Activated T-cell treated with anti-CD3 and anti-CD28 coated beads, Interleukin-2, amount 50 U/mL, for 72 hours (primary cell): ENCODE measurements at places on chromosomes 16 and 17.

DNA sequence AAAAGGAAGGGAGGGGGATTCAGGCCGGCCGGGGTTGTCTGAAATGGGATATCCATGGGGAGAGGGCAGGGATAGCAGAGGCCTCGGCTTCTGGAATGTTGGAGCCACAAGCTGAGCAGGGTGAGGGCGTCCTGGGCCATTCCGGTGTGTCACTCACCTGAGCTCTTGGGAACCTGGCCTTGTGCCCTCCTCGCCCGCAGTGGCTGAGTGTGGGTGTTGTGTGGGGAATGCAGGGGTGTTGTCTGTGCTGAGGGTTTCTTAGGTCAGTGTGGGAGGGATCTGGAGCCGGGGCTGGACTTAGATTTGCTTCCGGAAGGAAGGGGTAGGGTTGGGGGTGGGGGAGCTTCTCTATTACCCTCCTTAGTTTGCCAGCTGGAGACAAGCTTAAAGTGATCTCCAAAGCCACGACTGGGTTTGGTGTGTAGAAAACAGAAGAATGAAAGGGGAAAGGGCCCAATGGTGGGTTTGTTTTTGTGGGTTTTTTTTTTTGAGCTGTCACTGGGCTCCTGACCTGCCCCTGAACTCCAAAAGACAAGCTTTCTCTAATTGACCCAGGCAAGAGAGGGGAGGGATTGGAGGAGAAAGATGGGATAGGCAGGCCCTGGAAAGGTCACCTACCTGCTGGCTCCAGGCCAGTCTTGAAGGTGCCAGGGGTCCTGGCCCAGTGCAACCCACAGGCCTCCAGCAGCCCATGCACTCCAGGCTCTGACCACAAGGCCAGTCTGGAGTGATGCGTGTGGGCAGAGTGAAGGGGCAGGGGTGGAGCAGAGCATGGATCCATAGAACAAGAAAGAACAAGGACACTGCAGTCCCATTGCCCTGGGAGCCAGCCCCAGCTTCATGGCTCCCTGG is at the start of gene SULT1A2:
SULT1A2 (minus strand) TSS at position 211 of the 852 bp plus-strand sequence. CDS start 1,120 bp downstream, outside the sequence.
- no peak for DNase-seq

DNA sequence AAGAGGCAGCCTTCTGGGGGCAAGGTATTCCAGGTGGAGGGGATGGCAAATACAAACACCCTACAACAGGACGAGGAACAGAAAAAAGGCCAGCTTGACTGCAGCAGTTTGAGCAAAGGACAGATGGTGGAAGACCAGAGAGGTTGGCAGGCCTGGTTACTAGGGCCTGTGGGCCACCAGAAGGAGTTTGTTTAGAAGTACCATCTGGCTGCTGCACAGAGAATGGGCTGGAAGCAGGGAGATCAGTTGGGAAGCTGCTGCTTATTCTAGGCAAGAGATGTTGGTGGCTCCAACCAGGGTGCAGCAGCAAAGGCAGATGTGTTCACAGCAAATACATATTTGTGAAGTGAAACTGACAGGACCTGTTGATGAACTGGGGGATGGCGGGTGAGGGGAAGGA is 2.9 kb upstream of the YPEL2 start:
- DNase-seq = no peak

- DNase-seq = no peak
These were observed 223.7 kb upstream of the DYNLRB2 start for GRCh38 chr16:80317116-80317515.

- peak; percentile 68 for DNase-seq
These were observed 96.0 kb downstream of the YPEL2 start for GRCh38 chr17:59427425-59427921.

- DNase-seq = no peak
These were observed 2.5 kb upstream of the HEATR9 start for GRCh38 chr17:35870906-35871819.

DNA sequence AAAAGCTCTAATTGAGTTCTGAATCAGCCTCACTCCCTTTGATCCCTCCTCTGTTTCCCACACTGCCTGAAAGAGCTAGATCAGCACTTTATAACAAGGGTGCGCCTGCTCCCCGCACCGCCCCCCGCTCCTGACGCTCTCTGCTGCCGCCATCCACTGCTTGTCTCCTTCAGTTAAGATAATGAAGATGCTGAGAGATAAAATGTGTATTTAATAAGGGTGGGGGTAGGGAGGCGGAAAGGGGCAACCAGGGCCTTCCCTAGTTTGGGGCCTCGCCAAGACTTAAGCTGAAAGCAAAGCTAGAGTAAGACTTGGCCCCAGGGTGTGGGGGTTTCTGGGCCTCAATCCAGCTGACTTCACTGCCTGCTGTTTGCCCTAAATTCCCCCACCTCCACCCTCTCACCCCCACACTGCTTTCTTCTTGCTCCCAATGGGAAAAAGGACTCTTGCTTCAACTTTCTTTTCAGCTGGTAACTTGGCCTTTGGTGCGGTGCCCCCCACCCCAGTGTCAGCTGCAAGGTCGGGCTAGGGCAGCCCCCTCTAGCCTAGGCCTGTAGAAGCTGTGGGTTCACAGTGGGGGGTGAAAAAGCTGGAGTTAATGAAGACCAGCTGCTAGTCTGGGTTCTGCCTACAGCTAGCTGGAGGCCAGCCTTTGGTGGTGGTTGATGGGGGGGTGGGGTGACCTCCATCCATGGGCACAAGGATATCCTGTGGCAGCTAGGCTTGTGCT is 1.8 kb upstream of the RARA start:
- no peak for DNase-seq

GRCh38 chr16:59295993-59296736 is 562.0 kb upstream of the GOT2 start:
- DNase-seq = no peak

- DNase-seq = peak; percentile 53
These were observed 58.3 kb downstream of the WIPI1 start for GRCh38 chr17:68398691-68399637.

GRCh38 chr17:78925234-78925633 is at the start of gene TIMP2:
Gene TIMP2, minus strand, starts transcription at chr17:78925387. Its CDS starts 299 bp downstream, at chr17:78925088.
- peak; percentile 74 for DNase-seq

DNA sequence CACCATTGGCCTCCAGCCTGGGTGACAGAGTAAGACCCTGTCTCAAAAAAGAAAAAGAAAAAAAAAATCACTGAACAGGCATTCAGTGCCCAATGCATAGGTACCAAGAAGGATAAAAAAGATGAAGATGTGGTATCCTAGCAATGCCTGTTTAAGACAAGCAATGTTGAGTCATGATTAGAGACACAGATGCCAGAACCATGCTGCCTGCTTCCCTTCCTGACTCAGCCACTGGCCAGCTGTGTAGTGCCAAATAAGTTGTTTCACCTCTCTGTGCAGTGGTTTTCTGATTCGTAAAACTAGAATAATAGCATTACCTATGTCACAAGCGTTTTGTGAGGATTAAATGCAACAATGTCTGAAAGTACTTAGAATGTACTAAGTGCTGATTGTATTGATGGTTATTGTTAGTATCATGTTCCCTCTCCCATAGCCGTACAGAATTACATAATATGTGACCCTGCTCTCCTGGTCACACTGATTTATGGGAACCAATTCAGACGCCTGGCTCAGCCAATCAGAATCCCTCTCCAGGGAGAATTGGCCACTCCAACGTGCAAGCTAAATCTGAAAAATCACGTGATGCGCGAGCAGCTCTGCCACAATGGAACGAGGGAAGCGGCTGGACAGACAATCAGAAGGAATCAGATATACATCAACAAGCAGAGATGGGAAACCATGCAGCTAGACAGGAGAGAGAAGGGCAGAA is 241.9 kb downstream of the SLC39A11 start:
- DNase-seq = no peak

- no peak for DNase-seq
These were observed 1270.9 kb downstream of the CDH11 start for GRCh38 chr16:63850979-63851378.

- no peak for DNase-seq
These were observed 195.8 kb downstream of the SALL1 start for GRCh38 chr16:50955311-50955710.

GRCh38 chr17:66537502-66537901 is 235.1 kb downstream of the PRKCA start:
- no peak for DNase-seq

- DNase-seq = no peak
These were observed 22.1 kb upstream of the KDM8 start for GRCh38 chr16:27181019-27181790.

- DNase-seq = no peak
These were observed 10.2 kb downstream of the SOCS7 start for GRCh38 chr17:38361694-38362465.

DNA sequence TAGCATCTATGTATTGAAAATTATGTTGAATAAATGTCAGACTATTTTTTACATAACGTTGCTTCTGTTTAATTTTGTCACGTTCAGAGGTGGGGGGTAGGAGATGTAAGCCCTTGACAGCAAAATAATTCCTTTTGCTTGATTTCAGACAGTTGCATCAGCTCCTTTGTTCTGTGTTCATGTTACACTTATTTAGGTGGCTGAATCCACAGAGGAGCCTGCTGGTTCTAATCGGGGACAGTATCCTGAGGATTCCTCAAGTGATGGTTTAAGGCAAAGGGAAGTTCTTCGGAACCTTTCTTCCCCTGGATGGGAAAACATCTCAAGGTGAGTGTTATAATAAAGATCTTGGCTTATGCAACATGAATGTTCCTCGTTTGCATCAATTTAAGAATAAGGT is 4.5 kb downstream of the HERPUD1 start:
- no peak for DNase-seq

- DNase-seq = no peak
These were observed 23.1 kb downstream of the MRC2 start for GRCh38 chr17:62650587-62650986.

DNA sequence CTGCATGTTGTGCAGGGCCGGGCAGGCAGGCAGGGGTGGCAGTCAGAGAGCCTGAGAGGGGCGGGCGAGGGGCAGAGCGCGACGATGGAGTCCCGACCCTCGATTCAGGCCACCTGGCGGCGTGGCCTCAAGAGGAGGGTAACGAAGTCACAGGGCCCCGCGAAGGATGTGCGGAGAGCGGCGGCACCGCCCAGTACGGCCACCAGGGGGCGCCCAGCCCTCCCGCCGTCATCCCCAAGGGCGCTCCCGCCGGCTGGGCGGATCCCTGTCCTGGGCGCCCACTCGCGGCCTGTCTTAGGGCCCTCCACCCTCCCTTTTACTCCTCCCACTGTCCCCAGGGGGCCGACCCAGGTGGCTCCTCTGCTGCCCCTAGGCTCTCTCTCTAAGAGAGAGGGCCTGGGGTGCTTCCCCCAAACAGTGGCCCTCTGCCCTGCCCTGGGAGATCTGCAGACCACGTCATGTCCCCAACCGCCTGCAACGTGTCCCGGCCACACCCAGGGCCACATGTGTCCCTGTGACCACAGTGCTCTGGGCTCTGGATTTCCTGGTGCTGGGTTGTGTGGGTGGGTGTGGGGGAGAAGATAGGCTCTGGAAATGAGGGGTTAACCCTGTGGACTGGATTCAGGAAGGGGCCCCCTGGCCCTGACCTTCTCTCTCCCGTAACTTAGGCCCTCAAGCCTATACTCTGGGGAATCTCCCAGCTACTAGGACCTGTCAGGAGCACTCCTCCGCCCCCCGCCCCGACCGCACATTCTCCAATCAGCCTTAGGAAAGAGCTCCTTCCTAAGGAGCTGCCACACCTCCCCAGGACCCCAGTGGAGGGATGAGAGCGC is 5.9 kb downstream of the DPEP2 start:
- DNase-seq = peak; percentile 91

GRCh38 chr17:64176556-64176955 is 46.6 kb upstream of the ERN1 start:
- DNase-seq = no peak

DNA sequence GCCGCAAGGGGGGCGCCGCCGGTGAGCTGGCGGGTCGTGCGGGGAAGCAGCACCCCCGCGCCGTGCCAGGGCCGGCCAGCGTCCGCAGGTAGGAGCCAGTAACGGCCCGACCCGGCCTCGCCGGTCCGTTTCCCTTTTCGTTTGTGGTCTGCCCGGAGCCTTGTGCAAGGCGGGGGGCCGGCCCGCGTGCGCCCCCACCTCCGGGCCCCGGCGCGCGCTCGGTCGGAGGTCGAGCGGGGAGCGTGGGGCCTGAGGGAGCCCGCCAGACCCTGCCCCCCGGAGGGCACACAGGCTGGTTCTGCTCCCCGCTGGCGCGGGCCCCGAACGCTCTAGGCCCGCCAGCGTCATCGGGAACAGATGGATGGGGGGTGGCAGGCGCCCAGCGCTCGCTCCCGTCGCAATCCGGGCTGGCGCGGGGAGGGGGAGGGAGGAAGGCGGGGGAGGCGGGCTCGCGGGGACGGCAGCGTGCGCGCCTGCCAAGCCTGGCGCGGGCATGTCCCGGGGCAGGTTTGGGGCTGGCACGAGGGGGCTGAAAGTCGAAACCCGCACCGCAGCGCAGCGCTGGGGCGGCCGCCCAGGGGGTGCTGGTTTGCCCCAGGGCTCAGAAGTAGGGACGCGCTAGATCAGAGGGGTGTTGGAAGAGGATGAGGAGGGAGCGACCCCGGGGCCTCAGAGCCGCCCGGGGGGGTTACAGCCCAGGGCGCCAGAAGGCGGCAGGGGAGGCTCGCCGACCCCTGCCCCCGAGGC is 1.5 kb upstream of the GSE1 start:
- peak; percentile 58 for DNase-seq

DNA sequence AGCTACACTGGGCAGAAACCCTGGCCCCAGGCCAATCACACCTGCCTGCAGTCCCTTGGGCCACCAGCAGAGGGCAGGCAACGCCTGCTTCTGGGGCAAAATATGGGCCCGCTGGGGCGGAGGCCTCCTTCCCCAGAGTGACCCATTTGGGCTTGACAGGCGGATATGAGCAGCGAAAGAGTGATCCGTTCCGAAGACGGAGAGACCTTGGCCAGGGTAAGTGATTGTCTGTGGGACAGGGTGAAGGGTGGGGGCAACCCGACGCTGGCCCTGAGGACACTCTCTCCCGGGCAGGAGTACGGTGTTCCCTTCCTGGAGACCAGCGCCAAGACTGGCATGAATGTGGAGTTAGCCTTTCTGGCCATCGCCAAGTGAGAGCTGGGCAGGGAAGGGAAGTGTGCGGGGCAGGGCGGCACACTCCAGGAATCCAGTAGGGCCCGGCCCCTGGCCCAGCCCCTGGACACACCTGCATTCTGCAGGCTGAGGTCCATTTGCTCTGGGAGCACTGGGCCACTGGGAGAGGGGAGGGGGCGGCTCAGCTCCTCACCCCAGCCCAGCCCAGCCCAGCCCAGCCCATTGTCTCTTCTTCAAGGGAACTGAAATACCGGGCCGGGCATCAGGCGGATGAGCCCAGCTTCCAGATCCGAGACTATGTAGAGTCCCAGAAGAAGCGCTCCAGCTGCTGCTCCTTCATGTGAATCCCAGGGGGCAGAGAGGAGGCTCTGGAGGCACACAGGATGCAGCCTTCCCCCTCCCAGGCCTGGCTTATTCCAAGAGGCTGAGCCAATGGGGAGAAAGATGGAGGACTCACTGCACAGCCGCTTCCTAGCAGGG is 3.5 kb upstream of the NHERF1 start:
- DNase-seq = peak; percentile 97

GRCh38 chr16:69327585-69328310 is 2.6 kb downstream of the PDF start:
- no peak for DNase-seq

- DNase-seq = no peak
These were observed 756 bp upstream of the MVP start for GRCh38 chr16:29819506-29819905.

DNA sequence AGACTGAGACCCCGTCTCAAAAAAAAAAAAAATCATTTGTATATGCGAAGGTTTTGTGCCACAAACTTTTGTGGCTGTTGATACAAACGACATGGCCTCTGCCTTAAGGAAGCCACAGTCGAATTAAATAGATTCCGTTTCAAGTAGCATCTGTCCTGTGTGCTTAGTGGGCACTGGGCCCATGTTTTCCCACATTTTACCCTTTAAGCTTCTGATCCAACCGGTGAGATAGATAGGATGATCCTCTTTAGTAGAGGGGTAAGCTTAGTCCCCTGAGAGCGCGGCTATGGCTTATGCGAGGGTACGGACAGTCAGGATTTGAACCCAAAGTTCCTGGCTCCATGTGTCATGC is 776 bp upstream of the TMEM219 start:
- no peak for DNase-seq

GRCh38 chr16:85717393-85718152 is 28.8 kb upstream of the GINS2 start:
- DNase-seq = peak; percentile 66
